Activated CD4-positive, alpha-beta memory T cell treated with anti-CD3 and anti-CD28 coated beads, Interleukin-2, amount 10 ng/mL, durations not matched to agents 7 days and 5 days (primary cell): ENCODE measurements at places on chromosomes 7 and 10.
A peak's percentile ranks its signal among the peaks of the same experiment; 100 is the strongest.

DNA sequence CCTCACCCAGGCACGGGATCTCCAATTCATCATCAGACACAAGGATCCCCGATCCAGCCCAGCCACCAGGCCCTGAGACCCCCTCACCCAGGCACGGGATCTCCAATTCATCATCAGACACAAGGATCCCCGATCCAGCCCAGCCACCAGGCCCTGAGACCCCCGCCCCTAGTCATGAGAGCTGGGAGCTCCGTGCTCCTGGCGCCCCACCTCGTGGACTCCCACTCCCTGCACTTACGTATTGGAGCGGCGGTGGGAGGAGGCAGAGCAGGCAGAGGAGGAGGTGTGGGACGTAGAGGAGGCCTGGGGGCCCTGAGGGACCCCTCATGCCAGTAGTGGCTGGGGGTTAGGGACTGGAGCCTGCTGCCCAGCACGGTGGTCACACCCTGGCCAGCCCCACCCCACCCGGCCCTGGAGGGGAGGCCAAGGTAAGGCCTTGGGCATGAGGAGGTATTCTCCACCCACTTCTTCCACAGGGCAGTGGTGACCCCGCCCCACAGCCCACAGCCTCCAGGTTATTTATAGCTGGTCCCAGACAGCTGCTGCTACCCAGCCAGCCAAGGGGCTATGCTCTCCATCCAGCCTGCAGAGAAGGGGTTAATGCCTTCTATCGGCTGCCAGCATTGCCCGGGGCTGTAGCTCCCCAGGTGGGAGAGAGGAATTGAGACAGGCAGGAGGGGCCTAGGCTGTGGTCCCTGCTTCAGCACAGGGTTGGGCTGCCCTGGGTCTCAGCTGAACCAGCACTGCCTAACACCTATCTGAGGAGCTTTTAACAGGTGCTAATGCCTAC is 17.6 kb upstream of the CRHR2 start:
- DNase-seq = no peak

GRCh38 chr7:227926-228325 is 35.6 kb downstream of the FAM20C start:
- DNase-seq = no peak

DNA sequence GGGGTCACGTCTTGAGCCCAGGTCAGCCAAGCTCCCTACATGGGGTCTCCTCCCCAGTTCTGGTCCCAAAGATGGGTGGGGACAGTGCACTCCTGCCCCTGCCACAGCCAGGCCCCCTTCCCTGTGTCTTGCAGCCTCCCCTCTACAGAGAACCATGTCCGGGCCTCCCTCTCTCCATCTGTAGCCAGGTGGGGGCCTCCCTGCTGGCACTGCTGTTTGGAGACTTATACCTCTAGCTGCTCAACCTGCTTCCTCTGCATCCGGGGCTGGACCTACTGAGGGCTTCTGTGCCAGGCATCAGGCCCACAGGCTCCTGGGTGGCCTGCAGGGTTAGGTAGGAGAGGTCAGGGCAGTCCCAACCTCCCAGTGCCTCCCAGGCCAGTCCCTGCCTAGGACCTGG is 7.9 kb downstream of the SH2B2 start:
- no peak for DNase-seq

DNA sequence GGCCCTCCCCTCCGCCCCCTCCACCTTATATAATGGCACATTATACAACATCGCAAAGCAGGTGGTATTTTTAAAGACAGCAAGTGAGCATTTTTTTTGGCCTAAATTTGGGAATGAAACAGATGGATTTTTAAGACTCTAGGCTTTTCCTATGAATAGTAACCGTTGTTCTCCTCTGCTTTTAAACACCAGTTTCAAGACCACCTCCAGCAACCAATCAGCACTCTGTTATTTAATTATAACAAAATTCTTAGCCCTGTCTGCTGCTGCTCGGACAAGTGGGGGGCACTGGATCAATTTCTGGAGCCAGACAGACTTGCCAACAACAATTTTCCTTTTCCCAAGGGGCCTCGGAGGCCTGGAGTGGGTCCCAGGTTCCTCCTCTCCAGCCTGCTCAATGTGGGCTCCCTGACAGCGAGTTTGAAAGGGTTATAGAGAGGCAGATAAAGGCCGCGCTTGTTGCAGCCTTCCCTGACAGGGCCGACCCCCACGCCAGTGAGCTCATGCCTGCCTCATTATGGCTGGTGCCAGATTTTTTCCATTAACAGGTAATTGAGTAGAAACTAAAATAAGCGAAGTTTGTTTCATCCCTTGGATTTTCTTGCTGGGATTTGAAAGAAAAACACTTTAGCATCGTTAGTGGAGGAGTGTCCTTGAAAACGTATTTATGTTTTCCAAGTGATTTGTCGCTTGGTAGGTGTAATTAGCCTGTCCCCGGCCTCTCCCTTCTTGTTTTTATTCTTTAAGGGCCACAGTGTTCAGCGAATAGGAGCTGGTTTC is 227.3 kb downstream of the TCF7L2 start:
- no peak for DNase-seq

DNA sequence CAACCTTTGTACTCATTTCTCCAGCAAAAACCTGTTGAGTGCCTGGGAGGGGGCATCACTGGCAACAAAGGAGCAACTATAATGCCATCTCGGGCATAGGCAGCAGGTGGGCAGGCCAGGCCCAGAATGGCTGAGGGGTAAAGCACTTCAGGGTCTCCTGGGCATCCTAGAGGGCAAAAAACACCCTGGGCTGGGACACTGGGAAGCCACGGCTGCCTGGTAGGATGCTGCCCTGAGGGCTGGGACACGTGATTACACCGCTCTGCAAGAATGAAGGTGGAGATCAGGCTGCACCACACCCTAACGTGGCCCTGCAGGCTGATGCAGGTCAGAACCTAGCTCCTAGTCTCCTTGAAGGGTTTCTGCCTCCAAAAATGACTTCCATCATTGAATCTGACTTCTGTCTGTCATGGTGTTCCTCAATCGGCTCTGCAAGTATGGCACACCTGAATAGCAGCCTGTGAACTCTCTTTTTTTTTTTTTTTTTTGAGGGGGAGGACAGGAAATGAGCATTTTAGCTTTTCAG is 4.5 kb upstream of the TRAPPC14 start:
- DNase-seq = peak; percentile 39

DNA sequence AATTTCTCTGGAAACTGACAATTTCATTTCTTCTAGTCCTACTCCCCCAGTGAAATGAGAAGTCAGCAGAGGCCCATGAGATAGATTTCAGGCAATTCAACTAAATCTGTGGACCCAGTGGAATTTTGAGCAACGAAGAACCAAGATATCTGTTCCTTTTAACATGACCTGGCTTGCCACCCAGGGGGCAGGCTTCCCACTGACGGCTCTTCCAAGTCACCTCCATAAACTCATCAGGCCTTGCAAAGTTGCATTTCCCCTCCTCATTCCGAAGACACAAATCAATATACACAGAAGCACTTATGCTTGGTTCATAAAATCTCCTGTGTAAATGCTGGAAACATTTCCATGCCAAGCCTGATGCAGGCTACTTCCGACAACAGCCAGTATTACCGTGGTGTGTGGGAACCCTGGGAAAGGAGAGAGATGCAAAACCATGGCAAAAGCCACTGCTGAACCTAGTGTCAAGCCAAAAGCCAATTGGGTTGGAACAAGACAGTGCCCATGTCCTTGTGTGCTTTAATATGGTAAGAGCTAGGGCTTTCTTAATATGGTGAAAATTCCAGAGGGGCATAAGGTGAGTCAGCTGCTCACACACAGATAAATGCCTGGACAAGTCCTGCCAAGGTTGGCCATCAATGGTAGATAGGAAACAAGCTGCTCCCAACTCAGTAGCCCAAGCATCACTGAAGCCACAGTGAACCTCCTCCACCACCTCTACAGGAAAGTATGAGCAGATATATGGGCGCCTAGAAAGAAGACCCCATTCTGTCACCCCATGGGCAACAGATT is 1.6 kb downstream of the FRMD4A start:
- no peak for DNase-seq

DNA sequence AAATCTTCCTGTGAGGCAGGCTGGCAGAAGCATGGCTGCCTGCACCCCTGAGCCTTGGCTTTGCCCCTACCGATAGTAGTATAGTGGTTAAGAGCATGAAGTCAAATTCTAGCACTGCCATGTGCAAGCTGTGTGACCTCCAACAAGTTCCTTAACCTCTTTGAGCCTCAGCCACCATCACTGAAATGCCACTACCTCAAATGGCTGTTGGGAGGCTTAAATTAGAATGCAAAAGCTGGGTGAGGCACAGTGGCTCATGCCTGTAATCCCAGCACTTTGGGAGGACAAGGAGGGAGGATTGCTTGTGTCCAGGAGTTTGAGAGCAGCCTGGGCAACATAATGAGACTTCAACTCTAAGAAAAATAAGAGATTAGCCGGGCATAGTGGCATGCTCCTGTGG is 8.4 kb downstream of the SFRP5 start:
- DNase-seq = no peak

- DNase-seq = no peak
Measured at GRCh38 chr7:12771378-12771877, 84.0 kb downstream of the ARL4A start.

GRCh38 chr10:3071405-3072198 is 4.3 kb downstream of the PFKP start:
- peak; percentile 55 for DNase-seq

GRCh38 chr7:43395351-43395750 is 187.6 kb upstream of the STK17A start:
- no peak for DNase-seq

GRCh38 chr7:71243736-71244410 is 111.9 kb downstream of the GALNT17 start:
- no peak for DNase-seq

- DNase-seq = no peak
Measured at GRCh38 chr7:85039196-85039923, 147.5 kb downstream of the SEMA3D start.

DNA sequence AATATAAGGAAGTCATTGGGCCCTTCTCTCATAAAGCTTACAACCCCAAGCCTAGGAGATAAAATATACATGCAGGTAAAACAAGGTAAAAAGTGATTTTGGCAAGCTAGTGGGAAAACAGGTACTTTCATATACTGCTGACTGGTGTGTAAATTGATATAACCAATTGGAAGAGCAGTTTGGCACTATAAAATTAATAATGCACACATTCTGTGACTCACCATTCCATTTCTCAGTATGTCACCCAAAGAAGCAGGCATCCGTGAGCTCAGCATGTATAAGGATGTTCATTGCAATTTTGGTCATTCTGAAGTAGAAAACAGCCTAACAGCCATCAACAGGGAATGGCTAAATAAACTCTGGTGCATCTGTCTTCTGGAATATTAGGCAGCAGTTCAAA is 2.9 kb downstream of the MACROH2A2 start:
- no peak for DNase-seq

DNA sequence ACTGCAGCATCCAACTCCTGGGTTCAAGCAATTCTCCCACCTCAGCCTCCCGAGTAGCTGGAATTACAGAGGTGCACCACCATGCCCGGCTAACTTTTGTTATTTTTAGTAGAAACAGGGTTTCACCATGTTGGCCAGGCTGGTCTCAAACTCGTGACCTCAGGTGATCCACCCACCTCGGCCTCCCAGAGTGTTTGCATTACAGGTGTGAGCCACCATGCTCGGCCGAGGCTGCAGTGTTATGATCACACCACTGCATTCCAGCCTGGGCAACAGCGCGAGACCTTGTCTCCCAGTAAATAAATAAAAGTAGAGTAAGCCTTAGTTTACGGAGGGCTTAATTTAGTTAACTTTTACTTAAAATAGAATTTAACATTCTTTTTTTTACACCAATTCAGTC is 23.7 kb upstream of the IGF2BP3 start:
- no peak for DNase-seq

- no peak for DNase-seq
Measured at GRCh38 chr7:87231258-87231657, 11.7 kb upstream of the TMEM243 start.

- no peak for DNase-seq
Measured at GRCh38 chr10:129123428-129123827, 343.6 kb upstream of the MGMT start.

DNA sequence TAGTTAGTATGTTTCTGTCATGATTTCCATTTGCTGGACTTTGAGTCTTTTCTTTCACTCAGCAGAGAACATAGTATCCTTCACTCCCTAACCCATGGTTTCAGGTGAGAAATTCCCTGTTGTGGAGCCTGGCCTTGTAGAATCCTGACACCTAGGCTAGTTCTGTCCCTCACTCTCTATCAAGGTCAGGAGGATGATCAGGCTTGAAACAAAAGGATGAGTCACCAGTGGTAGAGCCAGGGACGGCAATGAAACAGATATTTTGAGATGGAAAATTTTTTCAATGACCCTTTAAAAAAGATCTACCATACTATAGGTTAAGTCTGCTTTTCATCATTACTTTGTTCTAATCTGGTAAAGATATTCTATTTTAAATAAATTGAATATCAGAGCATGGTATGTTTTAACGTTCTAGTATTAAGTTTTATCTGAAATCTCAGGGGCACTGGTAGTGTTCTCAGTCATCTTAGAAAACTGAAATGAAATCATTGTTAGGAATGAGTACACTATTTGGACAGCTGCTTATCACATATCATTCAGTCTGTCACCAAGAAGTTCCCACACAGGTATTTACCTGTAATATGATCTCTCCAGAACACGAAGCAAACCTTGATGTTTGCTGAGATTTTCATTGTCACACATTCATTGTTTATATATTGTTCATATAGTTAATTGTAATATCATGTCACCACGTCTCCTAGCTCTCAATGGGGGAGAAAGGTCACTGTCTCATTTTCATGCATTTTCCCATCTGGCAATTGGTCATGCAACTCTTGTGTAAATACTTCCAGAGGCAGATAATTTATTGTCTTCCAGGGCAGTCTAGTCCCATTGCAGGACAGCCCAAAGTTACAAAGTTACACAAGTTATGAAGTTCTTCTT is 299.9 kb upstream of the LRRTM3 start:
- DNase-seq = no peak

DNA sequence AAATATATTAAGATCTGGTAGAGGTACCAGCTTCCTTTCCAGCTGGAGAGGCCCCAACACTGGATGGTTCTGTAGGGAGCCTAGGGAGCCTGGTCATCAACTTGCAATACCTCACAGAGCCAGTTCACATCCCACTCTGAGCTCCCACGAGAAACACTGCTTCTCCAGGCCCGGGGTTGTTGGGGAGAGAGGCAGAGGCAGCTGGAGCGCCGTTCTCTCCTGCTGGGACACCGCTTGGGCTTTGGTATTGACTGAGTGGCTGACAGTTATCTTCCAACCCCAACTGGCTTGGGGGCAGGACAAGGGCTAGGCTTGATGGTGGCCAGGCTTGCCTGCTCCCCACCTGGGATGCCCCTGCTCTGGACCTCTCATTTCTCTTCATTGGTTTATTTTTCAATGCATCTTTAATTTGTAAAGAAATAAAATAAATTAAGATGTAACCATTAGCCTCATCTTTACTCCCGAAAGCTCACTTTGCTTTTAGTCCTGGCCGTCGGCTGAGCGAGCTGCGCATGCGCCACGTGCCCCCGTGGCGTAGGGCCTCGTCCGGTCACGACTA is 10.0 kb upstream of the CHCHD1 start:
- peak; percentile 83 for DNase-seq

GRCh38 chr7:116357781-116358670 is 141.5 kb upstream of the CAV2 start:
- no peak for DNase-seq

DNA sequence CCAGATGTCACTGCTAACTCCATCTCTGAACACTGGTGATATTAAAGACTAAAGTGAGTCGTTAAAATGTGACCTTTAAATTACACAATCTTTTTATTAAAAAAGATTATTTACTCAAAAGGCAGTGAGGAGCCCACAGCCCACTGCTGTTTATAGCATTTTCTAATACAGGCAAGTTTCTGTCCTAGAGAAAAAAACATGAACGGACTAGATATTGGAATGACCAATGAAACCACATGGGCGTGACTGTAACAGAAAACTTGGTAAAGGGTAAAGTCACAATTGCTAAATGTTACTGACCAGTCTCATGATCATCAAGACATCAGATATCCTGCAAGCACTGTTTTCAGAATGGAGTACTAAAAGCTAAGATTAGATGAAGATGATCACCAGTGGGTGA is 78.7 kb downstream of the FEZF1 start:
- DNase-seq = no peak
